ENCODE measurements at places on chromosomes 3 and 15. TPM values are rescaled to one million over a fixed set of nuclear protein-coding genes. Genes with fewer than 3 reads are reported as not detected.

The GRAMD1C gene
- 5.0 TPM for total RNA-seq

- peak; percentile 94 for DNase-seq
These were observed 123.8 kb upstream of the PHLDB2 start for GRCh38 chr3:111735243-111735758.

DNA sequence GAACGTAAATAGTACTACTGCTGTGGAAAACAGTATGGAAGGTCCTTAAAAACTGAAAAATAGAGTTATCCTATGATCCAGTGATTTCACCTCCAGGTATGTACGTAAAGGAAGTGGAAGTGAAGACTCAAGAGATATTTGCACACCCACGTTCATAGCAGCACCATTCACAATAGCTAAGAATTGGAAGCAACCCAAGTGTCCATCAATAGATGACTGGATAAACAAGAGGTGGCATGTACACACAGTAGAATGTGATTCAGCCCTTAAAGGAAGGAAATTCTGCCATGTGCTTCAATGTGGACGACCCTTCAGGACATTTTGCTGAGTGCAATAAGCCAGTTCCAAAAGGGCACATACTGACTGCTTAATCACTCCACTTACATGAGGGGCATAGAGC is 188.3 kb downstream of the APBA2 start:
- peak; percentile 12 for DNase-seq

The SLC12A1 gene
- total RNA-seq = not detected

GRCh38 chr3:50515565-50516439 is 12.4 kb upstream of the CACNA2D2 start:
- DNase-seq = no peak

All from IMR-90 (cell line).